ENCODE measurements at places on chromosomes 3 and 15.

DNA sequence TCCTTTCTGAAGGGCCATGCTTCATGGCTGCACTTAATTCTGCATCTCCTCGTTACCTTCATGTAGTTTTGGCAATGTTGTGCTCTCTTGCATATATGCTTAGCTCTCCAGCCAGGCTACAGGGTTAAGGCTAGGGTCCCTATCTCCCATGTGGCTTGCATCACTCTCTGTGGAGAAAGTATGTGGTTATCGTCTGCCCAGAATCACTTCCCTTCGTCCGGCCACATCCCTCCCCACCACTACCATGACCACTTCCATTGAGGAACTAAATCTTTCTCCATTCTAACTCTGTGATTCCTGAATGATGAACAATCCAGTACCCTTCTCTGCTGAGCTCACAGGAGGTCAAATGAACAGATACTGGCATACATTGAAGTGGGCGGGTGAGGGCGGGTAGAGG is 34.0 kb downstream of the WWTR1 start:
- DNase-seq, result no peak

DNA sequence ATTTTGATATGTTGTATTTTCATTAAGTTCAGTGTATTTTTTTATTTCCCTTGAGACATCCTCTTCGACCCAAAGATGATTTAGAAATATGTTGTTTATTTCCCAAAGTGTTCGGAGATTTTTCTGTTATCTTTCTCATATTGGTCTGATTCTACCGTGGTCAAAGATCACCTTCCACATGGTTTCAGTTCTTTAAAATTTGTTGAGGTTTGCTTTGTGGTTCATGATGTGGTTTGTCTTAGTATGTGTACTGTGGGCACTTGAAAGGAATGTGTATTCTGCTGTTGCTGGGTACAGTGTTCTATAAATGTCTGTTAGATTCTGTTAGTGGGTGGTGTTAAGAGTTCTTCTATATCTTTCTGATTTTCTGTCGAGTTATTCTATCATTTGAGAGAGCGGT is 103.4 kb upstream of the FHIT start:
- no peak for DNase-seq

DNA sequence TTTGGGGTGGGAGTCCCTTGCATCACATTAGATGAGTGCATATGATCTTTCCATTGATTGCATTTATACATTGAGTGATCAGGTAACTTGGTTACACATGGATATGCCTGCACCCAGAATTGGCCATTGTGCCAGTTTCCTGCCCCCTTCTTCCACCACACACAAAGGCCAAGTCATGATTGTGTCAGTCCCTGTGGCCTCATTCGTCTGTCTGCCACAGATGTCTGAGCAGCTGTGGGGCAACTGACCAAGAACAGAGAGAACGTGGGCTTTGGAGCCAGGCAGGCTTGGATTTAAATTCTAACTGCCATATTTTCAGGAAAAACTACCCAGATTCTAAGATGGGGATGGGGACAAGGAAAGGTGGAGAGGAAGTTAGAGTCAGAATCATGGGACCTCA is 27.0 kb downstream of the CCNL1 start:
- no peak for DNase-seq

- DNase-seq, result no peak
Measured at GRCh38 chr3:5572168-5572567, 384.7 kb downstream of the EDEM1 start.

- DNase-seq, result no peak
Measured at GRCh38 chr3:187871204-187871591, 125.9 kb upstream of the BCL6 start.

DNA sequence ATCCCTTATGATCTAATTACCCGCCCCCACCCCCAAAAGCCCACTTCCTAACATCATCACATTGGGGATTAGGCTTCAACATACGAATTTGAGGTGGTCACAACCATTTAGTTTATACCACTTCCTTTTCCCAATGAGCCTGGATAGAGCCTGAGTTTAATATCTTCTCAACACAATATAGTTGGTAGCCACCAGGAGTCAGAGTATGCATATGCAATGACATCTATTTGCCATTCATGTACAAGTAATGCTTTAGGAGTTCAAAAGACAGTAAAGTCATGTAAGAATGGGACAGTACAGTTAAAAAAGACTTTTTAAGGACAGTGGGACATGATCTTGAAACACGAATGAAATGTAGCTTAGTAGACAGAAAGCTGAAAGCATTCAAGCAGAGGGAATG is 172.4 kb downstream of the DCLK3 start:
- peak; percentile 8 for DNase-seq

- peak; percentile 42 for DNase-seq
Measured at GRCh38 chr3:48013288-48013980, 2.8 kb downstream of the MAP4 start.

DNA sequence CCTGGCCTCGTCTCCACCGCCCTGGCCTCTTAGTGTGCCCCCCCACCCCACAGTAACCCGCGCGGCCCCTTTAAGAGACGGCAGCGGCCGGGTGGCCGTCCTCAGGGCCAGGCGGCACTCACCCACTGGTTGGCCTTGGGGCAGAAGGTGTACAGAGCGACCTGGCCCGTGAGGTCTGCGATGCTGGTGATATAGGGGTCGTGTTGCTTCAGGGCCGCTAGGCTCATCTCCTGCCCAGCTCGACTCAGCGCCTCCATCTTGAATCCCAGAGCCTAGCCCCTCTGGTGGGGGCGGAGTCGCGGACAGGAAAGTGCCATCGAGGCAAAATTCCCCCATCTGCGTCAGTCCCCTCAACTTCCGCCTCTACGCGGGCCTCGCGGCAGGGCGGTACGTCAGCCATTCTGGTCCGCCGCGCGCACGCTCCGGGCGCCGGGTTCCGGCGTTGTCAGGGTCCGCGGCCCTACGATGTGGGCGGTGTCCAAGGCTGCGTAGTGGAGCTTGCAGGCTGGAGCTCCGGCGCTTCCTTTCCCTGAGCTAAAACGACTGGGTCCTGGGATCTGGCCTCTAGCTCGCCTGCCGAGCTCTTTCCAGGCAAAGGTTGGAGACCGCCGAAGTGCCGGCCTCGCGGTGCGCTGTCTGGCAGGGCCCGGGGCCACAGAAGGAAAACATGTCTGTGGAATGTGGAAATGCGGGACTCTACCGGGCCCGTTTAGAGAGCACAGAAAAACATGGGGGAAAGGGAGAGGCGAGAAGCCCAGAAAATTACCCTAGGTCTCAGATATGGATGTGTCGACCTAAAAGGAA is at the start of gene DCP1A:
Gene DCP1A (minus strand): TSS at position 283 of the 804 bp plus-strand sequence. CDS start 26 bp downstream, at position 257.
- peak; percentile 96 for DNase-seq

DNA sequence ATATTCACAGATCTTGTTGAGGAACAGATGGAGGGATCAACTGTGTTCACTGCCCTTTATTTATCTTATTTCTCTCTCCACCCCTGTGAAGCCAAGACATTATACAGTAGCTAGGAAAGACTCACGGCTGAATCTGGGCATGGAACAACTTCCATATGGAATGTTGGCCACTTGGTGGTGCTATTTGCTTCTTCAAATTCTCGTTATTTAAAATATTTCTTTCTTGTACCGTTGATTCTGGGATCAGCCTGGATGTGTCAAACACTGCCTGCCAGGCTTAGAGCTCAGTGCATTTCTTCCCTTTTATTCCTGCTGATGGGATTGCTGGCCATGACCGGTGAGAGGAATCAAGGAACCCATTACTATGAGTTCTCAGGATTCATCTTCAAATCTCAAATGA is 17.5 kb upstream of the GASK1A start:
- DNase-seq, result peak; percentile 75

- DNase-seq, result no peak
Measured at GRCh38 chr3:134361162-134361835, 12.9 kb downstream of the AMOTL2 start.

- no peak for DNase-seq
Measured at GRCh38 chr15:78018946-78019644, 58.4 kb downstream of the TBC1D2B start.

DNA sequence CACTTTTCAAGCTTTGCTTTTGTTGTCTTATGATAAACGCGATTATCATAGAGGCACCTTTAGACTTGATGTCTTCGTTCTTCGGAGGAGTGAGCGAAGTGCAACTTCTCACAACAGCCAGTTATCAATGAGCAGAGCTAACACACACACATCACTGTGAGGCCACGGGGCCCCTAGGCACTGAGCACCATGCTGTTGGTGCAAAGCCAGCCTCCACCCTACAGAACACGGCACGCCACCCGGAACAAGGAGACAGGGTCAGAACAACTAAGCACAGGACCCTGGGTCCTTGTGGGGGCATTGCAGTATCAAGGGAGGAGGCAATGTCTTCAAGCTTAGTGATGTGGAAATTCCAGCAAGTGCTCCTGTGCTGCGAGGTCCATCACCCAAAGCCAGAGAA is 244.5 kb downstream of the OCA2 start:
- no peak for DNase-seq

DNA sequence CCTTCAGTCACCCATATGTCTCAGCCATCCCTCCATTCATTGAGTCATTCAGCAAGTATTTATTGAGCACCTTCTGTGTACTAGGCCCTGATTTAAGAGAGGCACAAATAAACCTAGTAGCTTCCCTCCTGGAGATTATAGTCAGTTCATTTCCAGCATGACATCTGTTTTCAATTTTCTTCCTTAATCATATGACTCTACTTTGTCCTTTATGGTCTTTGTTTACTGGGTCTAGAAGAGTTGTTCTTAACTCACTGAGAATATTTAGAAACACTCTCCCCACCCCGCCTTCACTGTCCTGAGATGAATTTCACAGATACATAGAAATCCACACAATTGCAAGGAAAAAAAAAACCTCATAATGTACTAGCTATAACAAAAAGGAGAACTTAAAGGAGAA is 44.8 kb upstream of the ADAMTS9 start:
- DNase-seq, result no peak

GRCh38 chr3:43786526-43787305 is 96.0 kb downstream of the ABHD5 start:
- DNase-seq, result no peak

DNA sequence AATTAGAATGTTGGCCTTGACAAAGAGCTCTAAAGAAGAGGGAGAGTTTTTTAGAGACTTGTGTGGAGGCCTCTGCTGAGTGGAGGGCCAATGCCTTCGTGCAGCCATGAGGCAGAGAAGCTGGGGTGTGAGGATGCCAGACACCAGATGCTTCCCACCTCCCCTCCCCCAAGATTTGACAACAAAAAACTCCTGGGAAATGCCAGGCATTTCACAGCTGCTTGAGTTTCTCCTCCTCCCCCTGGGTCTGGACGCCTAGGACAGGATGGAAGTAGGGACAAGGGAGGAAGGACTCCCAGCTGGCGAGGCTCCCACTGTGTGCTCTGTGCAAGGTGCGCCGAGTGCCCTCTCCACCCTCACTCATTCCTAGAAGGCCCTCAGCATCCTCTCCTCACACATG is 20.1 kb downstream of the TGM4 start:
- no peak for DNase-seq

DNA sequence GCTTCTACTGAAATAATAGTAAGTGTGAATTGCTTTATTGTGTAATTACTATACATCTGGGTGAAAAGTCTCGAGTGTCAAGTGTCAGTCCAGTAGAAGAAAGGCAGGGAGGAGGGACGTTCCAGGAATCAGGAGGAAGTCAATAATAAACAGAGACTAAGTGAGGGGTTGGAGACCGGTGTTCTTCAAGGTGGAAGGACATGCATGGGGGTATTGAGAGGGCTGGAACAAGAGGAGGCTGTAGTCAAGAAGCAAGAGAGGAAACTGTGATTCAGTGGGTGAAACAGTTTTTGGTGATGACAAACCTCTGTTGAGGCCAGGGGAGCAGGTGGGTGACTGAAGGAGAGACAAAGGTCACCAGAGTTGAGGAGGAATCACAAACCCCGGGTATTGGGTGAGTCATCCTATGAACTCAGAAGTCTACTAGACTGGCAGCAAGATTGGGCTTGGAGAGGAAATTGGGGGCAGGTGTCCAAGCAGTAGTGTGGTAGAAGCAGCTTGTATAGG is 11.6 kb upstream of the SCAMP5 start:
- DNase-seq, result no peak

GRCh38 chr3:56878074-56878473 is 76.3 kb upstream of the ARHGEF3 start:
- DNase-seq, result no peak

GRCh38 chr15:49644364-49644794 is 23.5 kb downstream of the DTWD1 start:
- no peak for DNase-seq

DNA sequence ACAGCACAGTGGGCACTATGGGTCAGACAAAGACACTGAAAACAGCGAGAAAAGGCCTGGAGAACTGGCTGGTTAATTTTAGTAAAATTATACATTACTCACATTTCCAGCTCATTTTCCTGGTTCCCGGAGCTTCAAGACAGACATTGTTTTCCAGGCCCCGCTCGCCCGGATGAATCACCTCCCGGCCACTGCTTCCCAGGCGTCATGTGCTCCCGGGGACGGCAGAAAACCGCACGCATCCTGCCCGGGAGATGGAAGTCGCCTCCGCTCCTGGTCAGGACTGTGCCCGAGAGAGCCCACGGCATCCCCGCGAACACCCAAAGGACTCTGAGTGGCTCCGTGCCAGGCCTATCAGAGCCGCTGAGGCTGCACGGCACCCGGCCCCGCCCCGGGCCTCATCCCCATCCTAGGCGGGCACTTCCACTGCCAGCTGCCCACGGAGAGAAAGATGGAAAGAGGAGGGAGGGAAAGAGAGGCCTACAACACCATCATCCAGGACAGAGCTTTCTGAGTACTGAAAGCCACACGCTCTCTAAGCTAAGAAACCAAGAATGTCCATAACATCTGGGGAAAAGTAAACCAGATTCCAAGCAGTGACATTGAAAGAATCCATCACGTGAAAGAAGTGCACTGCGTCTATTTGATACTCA is 75.1 kb downstream of the VGLL4 start:
- no peak for DNase-seq

GRCh38 chr3:152205097-152205593 is 63.6 kb upstream of the MBNL1 start:
- no peak for DNase-seq

GRCh38 chr15:31799715-31800321 is 230.5 kb upstream of the CHRNA7 start:
- DNase-seq, result no peak

DNA sequence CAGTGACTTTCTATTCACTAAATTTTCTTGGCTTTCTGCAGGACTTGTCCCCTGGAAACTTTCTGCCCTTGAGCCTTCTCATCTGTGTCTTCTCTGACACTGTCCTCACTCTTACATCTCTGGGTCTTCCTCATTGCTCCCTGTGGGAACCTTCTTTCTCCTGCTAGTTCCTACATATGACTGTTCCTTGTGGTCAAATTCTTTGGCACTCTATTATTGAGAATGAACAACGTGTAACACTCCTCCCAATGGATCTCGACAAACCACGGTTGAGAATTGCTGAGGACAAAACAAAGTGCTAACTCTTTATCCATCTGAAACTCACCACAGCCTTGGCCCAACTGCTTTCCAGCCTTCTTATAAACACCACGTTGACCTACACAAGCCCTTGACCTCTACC is 3.5 kb upstream of the FAM81A start:
- DNase-seq, result no peak

DNA sequence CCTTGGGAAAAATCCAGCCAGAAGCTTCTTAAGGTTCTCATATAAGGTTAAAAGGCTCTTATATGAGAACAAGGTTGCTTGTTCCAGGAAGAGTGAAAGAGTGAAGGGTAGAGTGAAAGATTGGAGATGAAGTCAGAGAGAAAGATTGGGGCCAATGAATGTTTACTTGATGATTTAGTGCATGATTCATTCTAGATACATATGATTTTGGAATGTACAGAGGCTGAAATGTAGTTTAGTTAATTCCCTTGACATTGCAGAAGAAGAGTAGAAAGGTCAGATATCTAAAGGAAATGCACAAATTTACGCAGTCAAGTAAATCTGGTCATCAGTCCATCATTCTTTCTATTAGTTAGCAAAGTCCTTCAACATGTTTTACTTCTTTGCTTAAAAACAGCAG is 619.8 kb upstream of the ZNF717 start:
- no peak for DNase-seq

Data from NCI-H82 (cell line).